Mucosa of gallbladder (tissue), 1 donor: ENCODE measurements at places on chromosomes 5 and 9. TPM values are rescaled to one million over a fixed set of nuclear protein-coding genes. Genes with fewer than 3 reads are reported as not detected.

GRCh38 chr9:133845440-133845839, 107.3 kb upstream of the SARDH start:
- peak; percentile 67 for DNase-seq

GRCh38 chr5:41365369-41365768, 145.0 kb downstream of the PLCXD3 start:
- no peak for DNase-seq

GRCh38 chr5:151222054-151222789, 1.7 kb downstream of the CCDC69 start:
- no peak for DNase-seq

DNA sequence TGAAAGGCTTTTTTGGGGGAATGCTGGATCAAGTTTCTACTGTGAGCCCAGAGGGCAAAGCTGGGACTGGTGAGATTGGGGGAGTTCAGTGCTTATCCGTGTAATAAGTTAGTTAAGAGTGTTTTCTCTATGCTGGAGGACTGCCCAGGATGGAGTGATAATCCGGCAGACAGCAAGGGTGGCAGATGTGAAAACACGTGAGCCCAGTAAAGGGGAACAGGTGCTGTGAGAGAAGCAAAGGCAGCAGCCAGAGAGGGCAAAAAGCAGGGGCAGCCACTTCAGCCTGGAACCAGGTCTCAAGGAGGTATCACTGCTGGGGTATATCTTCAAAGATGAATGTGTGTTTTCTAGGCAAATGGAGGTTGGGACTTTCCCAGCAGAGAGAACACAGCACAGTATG, 53.9 kb downstream of the GALNT10 start:
- no peak for DNase-seq

- DNase-seq, result peak; percentile 60
Observed at GRCh38 chr9:136587145-136587943, 41.5 kb upstream of the NOTCH1 start.

DNA sequence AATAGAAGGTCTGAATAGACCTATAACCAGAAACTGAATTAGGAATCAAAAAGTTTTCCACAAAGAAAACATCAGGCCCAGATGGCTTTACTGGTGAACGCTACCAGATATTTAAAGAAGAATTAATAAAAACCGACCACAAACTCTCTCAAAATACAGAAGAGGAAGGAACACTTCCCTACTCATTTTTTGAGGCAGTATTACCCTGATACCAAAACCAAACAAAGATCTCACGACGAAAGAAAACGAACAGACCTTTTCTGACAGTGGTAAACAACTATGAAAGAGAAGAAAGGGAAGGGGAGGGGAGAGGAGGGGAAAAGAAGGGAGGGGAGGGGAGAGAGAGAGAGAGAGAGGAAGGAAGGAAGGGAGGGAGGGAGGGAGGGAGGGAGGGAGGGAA, 13.5 kb downstream of the B4GALT1 start:
- DNase-seq, result no peak

Gene BARHL1
- not detected for total RNA-seq

GRCh38 chr5:7078901-7079300, 317.0 kb upstream of the ADCY2 start:
- DNase-seq, result no peak

GRCh38 chr5:32754284-32754683, 43.2 kb downstream of the NPR3 start:
- no peak for DNase-seq

GRCh38 chr5:139900546-139901250, 105.1 kb downstream of the PSD2 start:
- no peak for DNase-seq

GRCh38 chr5:146203011-146203871, at the start of gene RBM27:
TSS of gene RBM27 (plus strand) at chr5:146203605. CDS start at chr5:146203766, 161 bp downstream.
- DNase-seq, result peak; percentile 97

GRCh38 chr5:117943541-117943940, 1044.8 kb downstream of the DTWD2 start:
- no peak for DNase-seq

- no peak for DNase-seq
Observed at GRCh38 chr9:3177146-3177761, 333.4 kb upstream of the PUM3 start.

GRCh38 chr9:124050955-124051354, 39.4 kb downstream of the LHX2 start:
- DNase-seq, result no peak

Gene SLC36A2
- total RNA-seq, result 0.14 TPM

Gene TAF11L5
- not detected for total RNA-seq

DNA sequence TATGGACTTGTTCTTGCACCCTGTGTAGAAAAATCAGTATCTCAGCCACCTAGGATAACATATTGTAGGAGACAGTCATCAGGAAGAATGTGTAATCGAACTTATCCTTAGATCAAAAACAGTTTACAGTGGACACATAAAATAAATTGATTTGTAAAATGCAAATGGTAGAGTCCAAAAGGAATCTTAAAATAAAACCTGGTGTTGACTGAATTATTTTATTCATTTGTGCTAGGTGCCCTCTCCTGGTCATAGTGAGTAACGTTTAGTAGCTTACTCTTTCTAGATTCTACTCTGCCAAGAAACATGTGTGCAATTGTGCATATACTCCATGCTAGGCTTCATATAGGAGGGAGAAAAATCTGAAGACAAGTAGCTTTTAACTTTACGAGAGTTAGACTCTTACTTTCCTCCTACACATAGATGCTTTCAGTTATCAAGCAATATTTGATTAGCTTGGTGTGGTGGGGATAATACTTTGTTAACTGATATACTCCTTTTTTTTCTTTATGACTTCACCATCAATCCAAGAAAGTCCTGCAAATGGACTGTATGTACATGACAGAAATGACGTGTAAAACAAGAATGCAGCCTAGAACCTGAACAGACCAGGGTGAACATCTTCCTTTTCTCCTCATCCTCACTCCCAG, 23.7 kb upstream of the LOX start:
- DNase-seq, result no peak

Gene NR6A1
- 3.2 TPM for total RNA-seq

Gene KIAA1958
- 11.3 TPM for total RNA-seq

- DNase-seq, result no peak
Observed at GRCh38 chr9:127509955-127510299, 58.6 kb downstream of the LRSAM1 start.

DNA sequence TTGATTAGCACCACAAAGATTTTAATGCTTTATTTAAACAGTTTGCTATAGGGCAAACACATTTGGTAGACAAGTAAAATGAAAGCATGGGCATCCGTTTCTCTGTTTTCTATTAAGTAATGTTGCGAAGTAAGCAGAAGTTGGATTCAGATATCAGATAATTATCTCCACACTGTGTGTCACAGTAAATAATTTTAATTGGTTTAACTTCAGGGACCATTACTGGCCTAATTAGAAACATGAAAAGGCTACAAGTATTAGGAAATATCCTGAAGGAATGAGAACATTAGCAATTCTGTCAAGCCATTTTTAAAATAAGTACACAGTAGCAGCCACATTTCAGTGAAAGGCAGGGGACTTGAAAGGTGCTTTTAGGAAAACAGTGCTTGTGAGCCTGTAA, 975.4 kb downstream of the NR2F1-AS1 start:
- no peak for DNase-seq

Gene PCDHB2
- 3.6 TPM for total RNA-seq

Gene DAB2
- 55.2 TPM for total RNA-seq

Gene FBN2
- total RNA-seq, result 3.5 TPM

GRCh38 chr5:152177626-152178349, 227.3 kb downstream of the NMUR2 start:
- no peak for DNase-seq

Gene MEGF10
- total RNA-seq, result 0.63 TPM

Gene F12
- total RNA-seq, result 15.3 TPM

Gene TRMO
- 11.5 TPM for total RNA-seq

Gene GPR151
- not detected for total RNA-seq

DNA sequence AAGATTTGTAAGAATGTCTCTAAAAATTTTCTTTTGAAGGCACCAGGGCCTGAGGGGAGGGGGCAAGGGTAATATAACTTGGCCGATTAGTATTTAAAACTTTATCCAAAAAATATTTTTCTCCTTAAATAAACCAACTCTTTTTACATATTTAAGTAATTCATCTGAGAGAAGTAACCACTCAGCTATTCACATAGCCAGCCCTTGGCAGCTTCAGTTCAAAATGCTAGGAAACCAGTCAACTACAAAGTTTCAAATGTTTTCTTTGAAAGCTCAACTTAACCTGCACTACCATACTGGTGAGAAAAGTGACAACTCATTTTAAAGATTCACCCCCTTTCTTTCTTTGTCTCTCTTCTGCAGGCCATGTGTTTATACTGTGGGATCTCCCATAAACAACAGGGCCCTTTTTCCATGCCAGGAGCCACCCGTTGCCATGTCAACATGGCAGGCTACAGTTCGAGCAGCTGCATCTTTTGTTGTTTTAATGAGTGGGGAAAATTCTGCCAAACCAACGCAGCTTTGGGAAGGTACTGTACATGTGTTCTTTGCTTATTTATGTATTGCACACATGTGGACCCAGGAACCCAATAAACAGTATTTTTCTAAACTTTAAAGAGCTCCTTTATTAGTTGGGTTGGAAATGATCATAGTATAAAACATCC, 46.3 kb downstream of the AOPEP start:
- no peak for DNase-seq

DNA sequence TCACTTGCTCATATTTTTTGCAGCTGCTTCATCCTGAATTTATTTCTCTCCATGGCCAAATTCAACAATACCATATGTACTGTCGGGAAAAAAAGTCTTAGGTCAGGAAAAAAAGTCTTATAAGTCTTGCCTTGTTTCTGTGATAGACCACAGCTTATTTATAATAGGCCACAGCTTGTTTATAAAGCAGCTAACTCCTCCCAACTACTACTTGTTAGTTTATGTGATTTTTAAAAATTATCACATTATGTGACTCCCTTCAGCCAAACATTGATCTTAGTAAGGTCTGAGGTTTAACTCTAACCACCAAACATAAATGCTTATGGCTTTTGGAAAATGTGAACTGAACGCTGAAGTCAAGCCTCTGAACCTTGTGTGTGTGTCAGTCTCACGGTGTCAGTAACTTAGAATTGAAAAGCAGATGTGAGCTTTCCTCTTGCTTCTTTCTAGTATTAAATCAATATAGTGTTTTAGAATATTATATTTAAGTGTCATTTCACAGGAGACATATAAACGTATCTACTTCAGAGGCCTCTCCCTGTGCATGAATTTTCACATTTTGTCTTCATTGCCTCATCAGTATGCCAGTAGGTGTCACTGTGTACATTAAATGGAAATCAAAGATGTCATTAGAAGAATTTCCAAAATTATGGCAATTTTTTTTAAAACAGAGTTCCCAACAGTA, 51.3 kb downstream of the SNX24 start:
- no peak for DNase-seq

DNA sequence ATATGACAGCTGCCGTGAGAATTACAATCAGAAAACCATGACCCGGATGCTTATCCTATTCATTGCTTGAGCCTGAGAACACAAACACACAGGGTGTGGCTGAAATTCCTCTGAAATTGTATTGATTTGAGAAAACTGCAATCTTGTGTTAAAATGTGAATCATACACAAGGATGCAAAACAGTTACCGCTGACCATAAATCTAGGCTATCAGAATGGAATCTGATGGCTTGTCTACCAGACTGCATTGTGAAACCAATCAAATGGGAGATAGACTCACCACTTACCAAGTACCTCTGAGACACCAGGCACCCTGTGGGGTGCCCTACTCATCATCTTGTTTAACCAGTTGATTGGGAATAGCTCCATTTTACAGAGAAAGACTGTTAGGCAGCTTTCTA, 188.7 kb upstream of the MSX2 start:
- DNase-seq, result no peak

DNA sequence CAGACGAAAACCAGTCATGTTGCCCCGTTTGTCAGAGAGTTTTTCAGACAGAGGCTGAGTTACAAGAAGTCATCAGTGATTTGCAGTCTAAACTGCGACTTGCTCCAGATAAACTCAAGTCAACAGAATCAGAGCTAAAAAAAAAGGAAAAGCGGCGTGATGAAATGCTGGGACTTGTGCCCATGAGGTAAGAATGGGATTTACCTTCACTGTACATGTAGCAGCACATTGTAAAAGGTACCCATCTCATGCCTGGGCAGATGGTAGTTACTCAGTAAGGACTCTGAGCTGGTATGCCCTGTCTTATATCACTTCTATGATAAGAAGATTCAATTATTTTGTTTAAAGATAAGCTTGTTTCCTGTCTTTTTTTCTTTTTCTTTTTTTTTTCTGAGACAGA, 38.8 kb downstream of the RAD50 start:
- no peak for DNase-seq

GRCh38 chr9:20289423-20290010, 332.8 kb downstream of the MLLT3 start:
- no peak for DNase-seq

DNA sequence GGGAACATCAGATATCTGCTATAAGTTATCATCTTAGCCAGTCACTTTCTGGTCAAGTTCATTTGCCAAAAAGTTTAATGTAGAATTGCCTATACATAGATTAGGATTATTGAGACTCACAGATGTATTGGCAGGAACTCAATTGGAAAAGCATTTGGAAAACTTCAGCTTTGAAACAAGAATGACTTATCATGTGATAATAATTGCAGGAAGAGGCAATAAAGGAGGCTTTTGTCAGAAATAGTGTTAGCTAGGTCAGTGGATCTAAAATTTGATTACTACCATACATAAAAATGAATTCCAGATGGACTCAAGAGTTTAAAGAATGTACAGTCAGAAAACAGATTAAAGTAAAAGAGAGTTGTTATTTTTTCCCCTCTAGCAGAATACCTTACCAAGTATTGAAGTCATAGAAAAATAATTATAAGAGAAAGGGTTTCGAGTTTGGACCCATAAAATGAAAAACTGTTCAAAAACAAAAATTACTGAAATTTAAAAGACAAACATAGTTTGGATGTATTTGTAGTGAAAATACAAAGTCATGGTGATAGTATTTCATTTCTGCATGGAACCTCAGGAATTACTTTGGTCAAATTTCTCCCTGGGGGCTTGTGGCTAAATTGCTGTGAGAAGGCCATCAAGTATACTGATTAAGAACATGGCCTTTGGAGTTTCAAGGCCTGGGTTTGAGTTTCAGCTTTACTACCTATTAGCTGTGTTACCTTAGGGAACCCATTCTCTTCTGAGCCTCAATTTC, 159.9 kb downstream of the TMEM38B start:
- no peak for DNase-seq

- peak; percentile 44 for DNase-seq
Observed at GRCh38 chr5:141326088-141326854, 4.0 kb upstream of the PCDHGA1 start.

DNA sequence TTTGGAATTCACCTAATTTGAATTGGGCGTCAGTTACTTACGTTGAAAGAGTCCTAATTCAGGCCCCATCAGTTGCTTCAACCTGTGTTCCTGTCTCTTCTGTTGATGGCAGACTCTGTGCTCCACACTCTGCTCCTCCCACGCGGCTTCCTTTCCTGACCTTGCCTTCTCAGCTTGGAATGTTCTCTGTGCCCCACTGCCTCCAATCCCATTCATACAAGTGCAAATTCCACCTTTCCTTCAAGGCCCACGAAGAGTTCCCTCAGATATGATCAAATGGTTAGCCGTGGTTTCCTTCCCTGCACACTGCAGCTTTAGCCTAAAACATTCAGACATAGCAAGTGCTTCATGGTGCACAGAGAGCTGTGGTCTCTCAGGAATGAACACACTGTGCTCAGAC, 65.7 kb downstream of the SREK1 start:
- DNase-seq, result no peak

Gene IDNK
- total RNA-seq, result 6.1 TPM

GRCh38 chr5:14266686-14267085, 123.5 kb downstream of the TRIO start:
- DNase-seq, result no peak

Gene RNF14
- total RNA-seq, result 62.7 TPM

GRCh38 chr5:178346607-178347334, 114.2 kb upstream of the PHYKPL start:
- DNase-seq, result no peak
